ENCODE measurements at places on chromosomes 5 and 9.

- no peak for DNase-seq
Measured at GRCh38 chr9:24698881-24699518, 153.3 kb upstream of the IZUMO3 start.

- DNase-seq, result no peak
Measured at GRCh38 chr5:1037123-1037670, 28.6 kb downstream of the NKD2 start.

GRCh38 chr9:5799314-5799713, 33.6 kb downstream of the ERMP1 start:
- DNase-seq, result no peak

DNA sequence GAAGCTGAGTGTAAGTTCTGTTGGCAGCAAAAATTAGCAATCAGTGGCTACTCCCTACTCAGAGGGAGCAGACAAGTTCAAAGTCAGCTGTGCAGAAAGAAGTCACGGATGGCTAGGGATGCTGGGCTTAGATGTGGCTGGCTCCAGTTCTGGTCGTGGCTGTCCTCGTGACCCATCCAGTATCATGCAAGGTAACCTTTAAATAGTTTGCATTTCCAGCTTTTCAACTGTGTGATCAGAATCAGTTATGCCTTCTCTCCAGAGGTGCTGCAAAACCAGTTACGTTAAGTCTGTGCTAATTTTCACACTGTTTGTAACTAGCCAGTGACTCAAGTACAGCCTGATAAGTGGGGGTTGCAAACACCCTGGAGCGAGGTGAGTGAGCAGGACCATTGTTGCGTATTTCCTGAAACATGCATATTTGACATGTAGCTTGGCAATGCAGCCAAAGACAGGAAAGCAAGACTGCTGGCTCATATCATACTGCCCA, 302.4 kb downstream of the ATPSCKMT start:
- no peak for DNase-seq

- DNase-seq, result no peak
Measured at GRCh38 chr9:14071484-14071883, 242.5 kb downstream of the NFIB start.

DNA sequence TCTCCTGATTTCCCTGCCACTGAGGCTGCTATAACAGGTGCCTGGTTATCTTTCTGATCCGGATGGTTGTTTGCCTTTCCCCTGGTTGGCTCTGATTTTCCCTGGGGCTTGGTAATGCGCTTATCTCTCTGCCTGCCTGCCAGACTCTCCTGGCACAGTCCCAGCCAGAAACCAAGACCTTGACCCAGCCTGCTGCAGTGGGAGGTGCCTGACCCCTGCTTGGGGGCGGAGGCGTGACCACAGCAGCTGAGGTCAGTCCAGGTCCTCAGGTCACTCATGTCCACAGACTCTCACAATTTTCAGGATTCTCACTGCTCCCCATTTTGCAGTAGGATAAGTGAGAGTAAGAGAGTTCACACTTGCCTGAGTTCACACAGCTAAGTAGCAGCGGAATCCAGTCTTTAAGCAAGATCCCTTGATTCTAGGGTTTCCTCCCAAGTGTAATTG, 24.4 kb upstream of the SYNPO start:
- DNase-seq, result no peak

GRCh38 chr9:109966643-109967368, 186.8 kb downstream of the PALM2AKAP2 start:
- DNase-seq, result no peak

DNA sequence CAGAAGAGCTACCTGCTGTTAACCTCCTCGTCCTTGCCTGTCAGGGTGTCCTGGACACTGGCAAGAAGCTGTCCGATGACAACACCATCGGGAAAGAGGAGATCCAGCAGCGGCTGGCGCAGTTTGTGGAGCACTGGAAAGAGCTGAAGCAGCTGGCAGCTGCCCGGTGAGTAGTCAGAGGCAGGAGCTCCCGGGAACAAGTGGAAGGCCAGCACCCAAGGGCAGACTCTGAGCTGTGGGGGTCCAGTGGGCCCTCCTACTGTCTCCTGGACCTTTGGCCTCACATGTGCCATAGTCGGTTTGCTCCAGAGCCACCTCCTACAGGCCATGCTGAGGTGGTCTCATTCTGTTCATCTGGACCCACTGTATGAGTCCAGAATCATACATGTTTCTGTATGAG, 38.7 kb downstream of the DYNC2I2 start:
- DNase-seq, result no peak

DNA sequence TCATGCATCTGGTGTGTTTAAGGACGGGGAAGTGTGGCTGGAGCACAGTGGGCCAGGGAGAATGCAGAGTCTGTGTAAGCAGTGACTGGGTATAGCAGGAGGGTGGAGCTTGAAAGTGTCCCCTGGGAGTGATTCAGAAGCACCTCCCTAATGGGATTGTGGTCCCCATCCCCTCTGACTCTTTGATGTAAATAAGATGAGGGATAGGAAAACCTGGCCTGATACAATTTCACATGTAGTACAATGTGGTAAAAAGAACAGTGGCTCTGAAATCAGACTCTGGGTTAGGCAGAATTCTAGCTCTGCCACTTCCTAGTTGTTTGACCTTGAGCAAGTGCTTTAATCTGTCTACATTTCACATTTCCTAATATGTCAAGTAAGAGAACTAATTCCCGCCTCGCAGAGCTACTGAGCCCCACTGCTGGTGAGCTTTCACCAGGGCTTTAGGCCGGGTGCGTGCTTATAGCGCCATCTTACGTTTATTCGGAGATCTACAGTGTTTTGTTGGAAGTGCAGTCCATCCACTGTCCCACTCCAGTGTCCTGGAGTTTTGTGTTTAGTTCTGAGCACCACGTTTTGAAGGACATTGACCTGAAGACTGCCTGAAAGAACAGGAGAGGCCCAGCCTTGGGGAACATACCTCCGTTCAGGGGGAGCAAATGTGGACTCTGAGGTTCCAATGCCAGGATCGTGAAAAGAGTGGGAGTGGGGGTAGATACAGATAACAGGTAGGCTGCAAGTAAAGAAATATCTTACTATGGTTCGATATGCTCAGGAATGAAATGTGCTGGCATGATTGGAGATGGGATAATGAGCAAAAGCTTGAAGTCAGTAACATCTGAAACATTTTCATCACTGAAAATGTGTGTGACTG, 51.2 kb upstream of the TESK1 start:
- peak; percentile 6 for DNase-seq

- DNase-seq, result no peak
Measured at GRCh38 chr5:120605325-120606079, 141.4 kb downstream of the PRR16 start.

DNA sequence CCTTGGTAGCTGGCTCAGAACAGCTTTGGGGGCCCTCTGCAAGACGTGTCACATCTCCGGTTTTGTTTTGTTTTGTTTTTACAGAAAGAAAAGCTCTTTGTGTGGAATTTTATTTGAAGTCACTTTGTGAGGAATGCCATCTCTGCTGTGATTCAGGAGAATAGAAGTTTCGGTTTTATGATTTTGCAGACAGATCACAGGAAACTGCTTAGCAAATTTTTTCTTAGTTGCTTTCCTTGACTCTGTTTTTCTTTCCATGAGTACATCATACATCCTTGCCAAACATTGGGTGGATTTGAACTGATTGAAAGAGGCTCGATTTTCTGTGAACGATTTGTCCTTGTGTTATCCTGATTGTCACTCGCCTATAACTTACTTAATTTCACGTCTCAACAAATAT, 5.1 kb downstream of the SEMA5A start:
- no peak for DNase-seq

- DNase-seq, result no peak
Measured at GRCh38 chr9:71025201-71025600, 96.2 kb downstream of the TRPM3 start.

Data from activated naive CD4-positive, alpha-beta T cell (primary cell).